Activated naive CD4-positive, alpha-beta T cell treated with anti-CD3 and anti-CD28 coated beads, Interleukin-2, amount 10 ng/mL, durations not matched to agents 5 hours and 36 hours (primary cell): ENCODE measurements at places on chromosomes 3 and 15. TPM values are rescaled to one million over a fixed set of nuclear protein-coding genes. Genes with fewer than 3 reads are reported as not detected.

The LINGO1 gene
- not detected for total RNA-seq

The CEP19 gene
- total RNA-seq: 5.2 TPM

The GABRB3 gene
- 0.13 TPM for total RNA-seq

The MAP3K13 gene
- 12.1 TPM for total RNA-seq

The GNAT1 gene
- total RNA-seq: not detected

The CELSR3 gene
- 7.3 TPM for total RNA-seq

The DPPA2 gene
- not detected for total RNA-seq

The POC1A gene
- total RNA-seq: 19.1 TPM

The TUSC7 gene
- not detected for total RNA-seq

The ABI3BP gene
- total RNA-seq: not detected

The CYP11A1 gene
- total RNA-seq: not detected

The SKIC8 gene
- 42.4 TPM for total RNA-seq

The FEZF2 gene
- not detected for total RNA-seq

The CEP152 gene
- total RNA-seq: 31.3 TPM

The CHCHD6 gene
- total RNA-seq: 4.6 TPM

The FYCO1 gene
- total RNA-seq: 14.0 TPM

The KIF7 gene
- 0.07 TPM for total RNA-seq

The THBS1 gene
- total RNA-seq: 0.58 TPM

The TMEM41A gene
- total RNA-seq: 22.5 TPM

The PDZRN3 gene
- not detected for total RNA-seq

The COLQ gene
- 5.0 TPM for total RNA-seq

The ADAMTS7 gene
- not detected for total RNA-seq

The DLL4 gene
- total RNA-seq: not detected

The ALDH1A2 gene
- total RNA-seq: not detected

The ZNF80 gene
- 0.15 TPM for total RNA-seq

The LRRC31 gene
- not detected for total RNA-seq

The CKMT1B gene
- not detected for total RNA-seq

The CHRNB4 gene
- total RNA-seq: not detected

The CHST13 gene
- not detected for total RNA-seq

The KCNH8 gene
- total RNA-seq: not detected

The SHF gene
- 1.1 TPM for total RNA-seq

The MST1 gene
- total RNA-seq: 9.8 TPM

The ZNF445 gene
- total RNA-seq: 24.4 TPM

The ITIH1 gene
- not detected for total RNA-seq

The GCSAM gene
- total RNA-seq: 27.3 TPM

The MRPL46 gene
- 20.3 TPM for total RNA-seq

The XCR1 gene
- not detected for total RNA-seq

The OR5H1 gene
- total RNA-seq: not detected

The DISP2 gene
- total RNA-seq: 0.05 TPM

The PLCH1 gene
- 0.15 TPM for total RNA-seq

The SH2D7 gene
- not detected for total RNA-seq

The SPINT1 gene
- 6.8 TPM for total RNA-seq

The COL6A6 gene
- total RNA-seq: not detected
